ENCODE measurements at places on chromosomes 6 and 20. TPM values are rescaled to one million over a fixed set of nuclear protein-coding genes. Genes with fewer than 3 reads are reported as not detected.

Gene DDX43
- total RNA-seq: not detected

Gene HLA-DQA1
- total RNA-seq: not detected

Gene IFNGR1
- total RNA-seq: 33.4 TPM

Gene NOTCH4
- total RNA-seq: 0.36 TPM

Gene FRK
- 1.2 TPM for total RNA-seq

Gene TBC1D7
- 34.0 TPM for total RNA-seq

Gene BPIFB2
- not detected for total RNA-seq

Gene GPR6
- not detected for total RNA-seq

Gene BPIFB1
- total RNA-seq: not detected

Data from A549 treated with CORT108297 at 1 μM for 4 hours (cell line).